Activated CD4-positive, alpha-beta T cell treated with anti-CD3 and anti-CD28 coated beads, Interleukin-2, amount 50 U/mL, for 16 hours (primary cell): ENCODE measurements at places on chromosomes 4 and X.

DNA sequence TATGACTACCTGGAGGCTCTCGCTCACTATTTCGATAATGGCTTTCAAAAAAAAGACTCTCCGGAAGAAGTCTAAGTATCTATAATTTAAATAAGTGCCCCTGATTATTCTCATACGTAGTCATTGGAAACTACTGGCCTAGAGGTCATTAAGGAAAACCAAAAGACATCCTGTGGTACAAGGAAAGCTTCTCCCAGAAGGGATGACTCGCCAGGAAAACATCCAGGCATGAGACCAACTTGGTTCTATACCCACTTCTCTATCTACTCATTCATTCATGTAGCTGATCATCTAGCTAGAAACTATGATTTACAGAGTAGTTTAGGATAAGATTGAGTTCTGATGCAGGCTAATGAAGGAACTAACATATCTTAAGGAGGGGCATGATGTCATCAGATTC is 37.7 kb downstream of the SOX3 start:
- DNase-seq = no peak

DNA sequence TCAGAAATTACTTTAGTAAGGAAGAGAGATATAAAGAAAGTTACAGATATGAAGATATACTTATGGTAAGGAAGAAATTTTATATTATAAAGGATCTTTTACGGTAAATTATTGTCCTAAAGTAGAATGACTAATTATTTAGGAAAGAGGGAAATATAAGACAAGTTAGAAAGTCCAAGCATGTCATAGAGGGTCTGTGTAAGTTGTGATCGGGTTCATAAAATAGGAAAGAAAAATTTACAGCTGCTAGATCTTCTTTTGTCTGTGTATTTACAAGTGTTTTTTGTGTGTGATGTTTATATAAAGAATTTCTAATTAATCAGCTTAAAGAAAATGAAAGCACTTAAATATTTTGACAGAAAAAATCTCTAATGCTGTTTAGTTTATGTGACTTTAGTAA is 1054.9 kb upstream of the DIAPH2 start:
- DNase-seq = no peak

GRCh38 chrX:9494771-9495170 is 29.9 kb downstream of the TBL1X start:
- no peak for DNase-seq

GRCh38 chr4:20616848-20617247 is 83.4 kb upstream of the PACRGL start:
- DNase-seq = no peak

- DNase-seq = no peak
Observed at GRCh38 chr4:137648531-137648930, 116.2 kb upstream of the PCDH18 start.

DNA sequence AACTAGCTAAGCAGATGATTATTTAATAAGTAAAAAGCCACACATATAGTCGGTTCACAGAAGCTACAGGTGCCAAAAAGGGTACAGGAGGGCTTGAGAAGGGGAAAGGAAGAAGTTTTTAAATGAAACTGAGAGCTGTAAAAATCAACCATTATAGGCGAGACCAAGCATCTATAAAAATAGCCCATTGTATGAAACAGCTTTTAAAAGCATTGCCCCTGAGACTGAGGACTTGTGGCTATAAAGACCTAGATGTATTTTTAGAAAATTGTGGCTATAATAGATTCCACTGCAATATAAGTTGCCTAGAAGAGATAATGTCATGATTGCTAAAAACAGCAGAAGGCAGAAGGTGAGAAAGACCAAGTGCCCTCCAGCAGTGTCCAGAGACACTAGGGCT is 15.0 kb upstream of the TTC29 start:
- DNase-seq = no peak

DNA sequence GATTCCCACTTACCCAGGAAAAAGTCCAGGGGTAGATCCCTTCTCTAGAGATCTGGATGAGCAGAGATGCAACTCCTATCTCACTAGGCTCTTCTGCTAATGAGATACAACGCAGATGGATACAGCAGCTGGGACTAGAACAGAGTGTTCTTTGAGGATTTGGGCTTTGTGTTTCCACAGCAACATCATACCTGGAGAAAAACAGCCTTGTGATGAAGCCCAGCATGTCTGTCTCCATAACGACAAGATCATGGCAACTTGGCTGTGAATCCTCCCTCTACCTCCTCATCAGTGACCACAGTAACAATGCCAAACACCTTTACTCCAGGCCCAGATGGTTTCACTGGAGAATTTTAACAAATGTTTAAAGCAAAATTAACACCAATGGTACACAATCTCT is 80.1 kb downstream of the RCHY1 start:
- no peak for DNase-seq

DNA sequence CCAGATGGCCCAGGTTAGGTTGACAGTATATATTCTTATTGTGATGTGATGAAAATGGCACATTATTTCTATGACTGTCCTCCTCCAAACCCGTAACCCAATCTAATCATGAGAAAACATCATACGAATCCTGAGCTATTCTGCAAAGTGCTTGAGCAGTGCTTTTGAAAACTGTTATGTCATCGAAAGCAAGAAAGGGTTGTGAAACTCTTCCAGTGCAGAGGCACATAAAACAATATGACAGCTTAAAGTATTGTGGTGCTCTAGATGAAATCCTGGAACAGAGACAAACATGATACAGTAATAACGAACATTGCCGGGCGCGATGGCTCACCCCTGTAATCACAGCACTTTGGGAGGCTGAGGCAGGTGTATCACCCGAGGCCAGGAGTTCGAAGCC is 1648.0 kb downstream of the STIM2 start:
- DNase-seq = no peak

- DNase-seq = no peak
Observed at GRCh38 chrX:51847463-51847862, 46.0 kb upstream of the MAGED1 start.

- no peak for DNase-seq
Observed at GRCh38 chr4:71732706-71733105, 51.2 kb downstream of the GC start.

GRCh38 chr4:174629265-174629664 is 107.0 kb upstream of the HPGD start:
- DNase-seq = peak; percentile 13

- no peak for DNase-seq
Observed at GRCh38 chrX:97858592-97858991, 974.9 kb downstream of the RPA4 start.

DNA sequence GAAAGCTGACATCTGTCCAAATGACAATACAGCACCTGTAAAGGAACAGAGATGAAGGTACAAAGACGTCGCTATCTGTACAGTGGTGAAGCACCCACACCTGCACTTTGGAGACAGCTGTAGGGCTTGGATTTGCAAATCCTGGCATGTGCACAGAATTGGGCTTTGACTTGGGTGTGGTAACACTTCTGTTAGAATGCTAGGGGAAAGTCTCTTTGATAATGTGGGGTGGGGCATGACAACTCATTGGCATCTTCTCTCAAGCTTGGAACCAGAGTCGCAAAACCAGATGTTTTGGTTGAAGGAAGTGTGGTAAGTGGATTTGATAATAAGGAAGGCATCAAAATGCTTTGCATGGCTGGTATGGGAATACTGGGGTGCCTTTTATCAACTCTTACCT is 55.5 kb downstream of the VCX3B start:
- no peak for DNase-seq

- peak; percentile 52 for DNase-seq
Observed at GRCh38 chrX:130330706-130331105, 9.0 kb upstream of the SLC25A14 start.

DNA sequence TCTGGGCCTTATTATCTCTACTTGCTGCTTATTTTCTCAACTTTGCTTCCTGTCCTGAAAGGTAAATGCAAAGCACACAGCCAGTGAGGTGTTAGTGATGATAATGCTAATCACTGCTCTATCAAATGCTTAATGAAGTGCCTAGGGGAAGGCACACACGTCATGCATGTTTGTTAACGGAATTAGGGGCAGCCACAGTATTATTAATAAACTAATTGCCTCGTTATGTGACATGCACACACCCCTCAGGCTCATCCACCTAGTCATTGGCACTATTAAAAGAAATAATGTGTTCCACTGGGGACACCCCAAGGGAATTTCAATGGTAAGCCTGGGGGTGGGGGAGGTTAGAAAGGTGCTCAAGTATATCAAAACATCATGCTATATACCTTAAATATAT is 125.2 kb downstream of the GUCY2F start:
- no peak for DNase-seq

- no peak for DNase-seq
Observed at GRCh38 chrX:4935401-4935800, 1222.0 kb upstream of the PRKX start.

- no peak for DNase-seq
Observed at GRCh38 chr4:138758196-138758595, 257.4 kb upstream of the NOCT start.

- DNase-seq = no peak
Observed at GRCh38 chr4:184398741-184399511, 75.4 kb downstream of the IRF2 start.

DNA sequence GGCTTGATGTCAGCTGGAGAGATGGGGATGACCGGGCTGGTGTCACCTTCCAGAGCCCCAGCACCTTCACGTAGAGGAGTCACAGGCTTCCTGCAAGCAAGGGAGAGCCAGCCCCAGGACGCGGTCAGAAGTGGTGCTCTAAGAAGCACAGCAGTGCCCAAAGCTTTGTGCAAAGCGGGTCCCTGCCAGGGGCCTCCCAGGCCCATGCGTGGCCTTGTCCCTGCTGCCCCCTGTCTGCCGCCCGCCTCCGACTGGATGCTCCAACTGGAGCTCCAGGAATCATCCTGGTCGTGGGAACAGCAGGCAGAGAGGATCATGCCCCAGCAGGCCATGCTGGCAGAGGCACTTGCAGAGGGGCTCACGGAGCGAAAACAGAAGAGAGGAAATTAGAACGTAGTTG is 40.1 kb upstream of the LRPAP1 start:
- DNase-seq = no peak

DNA sequence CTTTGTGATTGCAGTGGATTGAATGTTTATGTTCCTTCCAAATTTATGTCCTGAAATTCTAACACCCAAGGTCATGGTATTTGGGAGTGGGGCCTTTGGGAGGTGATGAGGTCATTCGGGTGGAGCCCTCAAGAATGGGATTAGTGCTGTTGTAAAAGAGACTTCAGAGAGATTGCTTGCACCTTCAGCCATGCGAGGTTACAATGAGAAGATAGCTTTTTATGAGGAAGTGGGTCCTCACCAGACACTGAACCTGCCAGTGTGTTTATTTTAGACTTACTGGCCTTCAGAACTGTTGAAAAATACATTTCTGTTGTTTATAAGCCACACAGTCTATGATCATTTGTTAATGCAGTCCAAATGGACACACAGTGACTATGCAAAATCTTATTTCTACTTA is 161.0 kb upstream of the GPRIN3 start:
- no peak for DNase-seq

DNA sequence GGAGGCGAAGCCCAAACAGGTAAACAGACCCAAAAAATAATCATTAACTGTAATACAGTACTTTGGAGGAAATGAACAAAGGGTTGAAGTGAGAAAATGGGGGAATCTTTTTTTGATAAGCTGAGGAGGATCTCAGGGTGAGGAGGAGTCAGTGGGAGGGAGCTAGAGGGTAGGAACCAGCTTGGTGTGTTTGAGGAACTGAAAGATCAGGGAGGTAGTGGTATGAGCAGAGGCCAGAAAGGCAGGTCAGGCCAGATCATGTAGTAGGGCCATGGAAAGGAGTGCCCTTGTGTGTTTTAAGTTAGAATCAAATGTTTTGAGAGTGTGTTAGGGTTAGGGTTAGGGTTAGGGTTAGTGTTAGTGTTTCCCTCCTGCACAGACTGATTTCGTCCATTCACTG is 48.8 kb downstream of the PPP2R2C start:
- DNase-seq = no peak

DNA sequence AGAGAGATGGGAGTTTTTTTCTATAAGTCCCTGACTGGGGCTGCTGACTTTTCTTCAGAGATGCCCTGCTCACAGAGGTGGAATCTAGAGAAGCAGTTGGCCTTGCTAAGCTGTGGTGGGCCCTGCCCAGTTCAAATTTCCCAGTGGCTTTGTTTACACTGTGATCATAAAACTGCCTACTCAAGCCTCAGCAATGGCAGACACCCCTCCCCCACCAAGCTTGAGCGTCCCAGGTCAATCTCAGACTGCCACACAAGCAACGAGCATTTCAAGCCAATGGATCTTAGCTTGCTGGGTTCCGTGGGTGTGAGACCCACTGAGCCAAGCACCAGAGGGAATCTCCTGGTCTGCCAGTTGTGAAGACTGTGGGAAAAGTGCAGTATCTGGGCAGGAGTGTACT is 199.8 kb upstream of the WDFY3 start:
- no peak for DNase-seq

- DNase-seq = peak; percentile 85
Observed at GRCh38 chr4:4689694-4690440, 148.0 kb upstream of the STX18 start.

DNA sequence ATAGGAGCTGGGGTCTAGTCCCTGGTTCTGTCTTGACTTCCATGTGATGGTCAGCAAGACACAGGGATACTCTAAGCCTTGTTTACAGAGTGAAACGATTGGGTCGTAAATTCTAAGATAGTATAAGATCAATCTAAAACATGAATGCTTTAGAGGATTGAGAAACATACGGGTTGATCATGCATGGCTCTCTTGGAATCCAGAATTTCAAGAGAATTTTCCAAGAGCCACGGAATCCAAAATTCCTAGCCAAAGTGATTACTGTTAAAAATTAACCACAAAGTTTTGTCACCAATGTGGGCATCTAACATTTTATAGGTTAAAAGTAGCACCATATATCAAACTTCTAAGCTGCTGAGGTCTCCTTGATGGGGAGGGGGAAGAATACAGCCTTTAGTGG is 16.5 kb downstream of the HS3ST1 start:
- DNase-seq = no peak

GRCh38 chr4:75940692-75941253 is at the start of gene NAAA:
TSS of gene NAAA (minus strand) at chr4:75941013. CDS start at chr4:75940949, 64 bp downstream.
- DNase-seq = peak; percentile 89

DNA sequence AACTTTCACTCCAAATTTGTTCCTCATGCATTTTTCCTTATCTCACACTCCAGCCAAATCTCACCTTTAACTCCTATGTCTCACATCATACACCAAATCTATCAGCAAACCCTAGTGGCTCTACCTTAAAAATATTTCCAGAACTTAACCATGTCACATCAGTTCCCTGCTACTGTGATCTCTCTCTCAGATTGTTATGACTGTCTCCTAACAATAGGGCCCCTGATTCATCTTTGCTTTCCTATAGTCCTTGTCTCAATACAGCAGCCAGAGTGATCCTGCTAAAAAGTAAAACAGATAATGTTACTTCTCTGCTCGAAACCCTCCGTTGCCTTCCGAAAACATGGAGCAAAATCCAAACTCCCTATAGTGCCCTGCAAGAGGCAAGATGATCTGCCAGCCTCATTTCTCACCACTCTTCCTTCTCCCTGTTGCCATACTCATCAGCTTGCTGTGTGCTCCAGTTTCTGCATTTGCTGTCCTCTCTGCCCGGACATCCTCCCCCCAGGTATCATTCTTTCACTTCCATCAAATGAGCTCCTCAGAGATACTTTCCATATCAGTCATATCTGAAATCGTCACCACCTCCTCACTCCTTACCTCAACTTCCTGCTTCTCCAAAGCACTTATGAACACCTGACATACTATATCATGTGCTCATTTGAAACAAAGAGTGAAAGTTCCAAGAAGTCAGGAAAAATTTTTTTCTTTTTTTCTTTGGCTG is 293.4 kb upstream of the NR3C2 start:
- DNase-seq = peak; percentile 57
